Kidney epithelial cell (primary cell): ENCODE measurements at places on chromosomes 11 and 22. TPM values are rescaled to one million over a fixed set of nuclear protein-coding genes. Genes with fewer than 3 reads are reported as not detected.
A peak's percentile ranks its signal among the peaks of the same experiment; 100 is the strongest.

The MYH9 gene
- 1,580 and 1,647 TPM in 2 replicates for total RNA-seq

The IL17REL gene
- total RNA-seq: not detected in 2 replicates

The PARVB gene
- total RNA-seq: 94.6 and 94.9 TPM in 2 replicates

The KIRREL3 gene
- total RNA-seq: 1.3 and 1.4 TPM in 2 replicates

The OSBP2 gene
- total RNA-seq: 5.0 and 6.2 TPM in 2 replicates

GRCh38 chr22:31556627-31557203 is 60.4 kb downstream of the SFI1 start:
- no peak for DNase-seq

DNA sequence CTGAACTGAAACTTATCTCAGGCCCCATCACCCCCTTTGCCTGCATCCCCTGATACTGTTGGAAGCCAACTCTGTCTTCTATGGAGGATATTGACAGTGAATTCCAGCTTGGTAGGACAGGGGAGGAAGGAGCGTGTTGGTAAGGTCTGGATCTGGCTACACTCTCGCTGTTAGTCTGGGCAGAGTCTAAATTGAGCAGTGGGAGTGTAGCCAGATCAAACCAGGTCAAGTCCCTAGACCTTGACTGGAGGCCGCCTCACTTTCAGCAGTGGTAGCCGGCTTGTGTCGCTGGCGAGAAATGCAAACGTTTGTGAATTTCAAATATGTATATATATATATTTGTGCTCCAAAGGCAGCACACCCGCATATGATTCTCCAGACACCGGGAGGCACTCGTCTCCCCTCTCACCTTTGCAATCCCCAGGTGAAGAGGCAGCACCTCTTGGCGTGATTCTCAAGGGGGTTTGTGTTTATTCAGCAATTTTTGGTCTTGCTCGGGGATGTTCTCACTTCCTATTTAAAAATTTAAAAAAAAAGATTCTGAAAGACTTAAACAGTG is 26.7 kb downstream of the DHCR7 start:
- no peak for DNase-seq

- no peak for DNase-seq
Observed at GRCh38 chr11:116331381-116331780, 441.4 kb downstream of the BUD13 start.

- no peak for DNase-seq
Observed at GRCh38 chr22:27632451-27633295, 168.9 kb downstream of the MN1 start.

GRCh38 chr11:990101-990500 is 46.4 kb downstream of the MUC6 start:
- DNase-seq: no peak

DNA sequence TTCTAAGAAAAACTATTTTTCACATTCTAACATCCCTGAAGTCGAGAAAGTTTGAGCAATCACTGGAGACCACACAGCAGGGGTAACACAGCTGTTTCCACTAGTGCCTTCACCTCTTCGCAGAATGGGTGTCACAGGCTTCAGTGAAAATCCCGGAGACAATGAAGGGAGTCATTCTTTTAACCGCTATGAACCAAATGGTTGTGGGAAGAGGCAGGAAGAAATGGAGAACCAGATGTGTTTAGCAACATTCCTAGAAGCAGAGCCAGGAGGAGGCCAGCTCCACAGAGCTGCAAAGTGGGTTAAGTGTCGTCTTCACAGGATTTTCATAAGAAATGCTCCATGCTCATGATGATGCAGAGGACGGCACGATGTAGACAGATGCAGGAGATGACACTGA is 221.1 kb downstream of the LARGE1 start:
- DNase-seq: no peak

DNA sequence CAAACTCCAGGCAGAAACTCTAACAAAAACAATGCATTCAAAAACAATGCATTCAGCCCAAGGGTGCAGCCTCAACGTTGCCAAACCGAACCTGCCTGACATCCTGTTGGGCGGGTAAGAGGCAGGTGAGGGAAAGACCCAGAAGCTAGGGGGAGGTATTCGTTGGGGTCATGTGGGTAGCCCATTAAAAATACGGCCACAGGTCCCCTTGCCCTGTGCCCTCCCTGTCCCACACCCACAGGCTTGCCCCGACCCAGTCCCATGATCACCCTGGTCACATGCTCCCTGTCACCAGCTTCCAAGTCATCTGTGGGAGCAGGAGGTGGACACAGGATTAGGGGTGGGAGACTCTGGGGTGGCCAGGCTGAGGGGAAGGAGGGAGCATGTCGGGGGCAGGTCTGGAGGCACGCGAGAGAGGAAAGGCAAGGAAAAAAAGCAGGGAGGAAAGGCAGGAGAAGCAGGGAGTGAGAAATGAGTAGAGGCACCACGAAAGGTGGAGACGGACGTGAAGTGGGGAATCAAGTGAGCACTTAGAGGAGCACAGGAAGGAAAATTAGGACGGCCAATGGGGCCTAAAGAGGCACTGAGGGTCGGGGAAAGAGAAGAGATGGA is 683 bp downstream of the PLA2G6 start:
- DNase-seq: no peak

DNA sequence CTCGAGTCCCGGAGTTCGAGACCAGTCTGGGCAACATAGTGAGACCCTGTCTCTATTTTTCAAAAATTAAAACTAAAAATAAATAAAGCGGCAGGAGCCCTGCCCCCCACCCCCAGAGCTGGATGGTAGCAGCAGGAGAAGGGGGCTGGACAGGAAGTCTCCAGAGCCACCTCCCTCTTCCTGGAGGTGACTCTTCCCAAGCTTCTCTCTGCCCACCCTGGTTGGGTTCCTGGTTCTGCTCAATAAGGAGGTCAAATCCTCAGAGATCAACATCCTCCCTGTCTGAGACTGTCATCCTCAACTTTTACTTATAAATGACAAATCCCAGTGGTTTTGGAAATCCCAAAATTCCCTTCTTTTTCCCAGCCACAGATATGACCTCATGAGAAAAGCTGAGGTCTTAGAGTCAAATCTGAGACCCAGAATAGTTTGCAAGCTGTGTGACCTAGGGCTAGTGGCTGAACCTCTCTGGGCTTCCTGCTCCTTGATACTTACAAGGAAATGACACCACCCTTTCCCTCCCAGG is 987 bp downstream of the C1QTNF6 start:
- DNase-seq: no peak

- no peak for DNase-seq
Observed at GRCh38 chr11:29051935-29052334, 943.7 kb downstream of the METTL15 start.

DNA sequence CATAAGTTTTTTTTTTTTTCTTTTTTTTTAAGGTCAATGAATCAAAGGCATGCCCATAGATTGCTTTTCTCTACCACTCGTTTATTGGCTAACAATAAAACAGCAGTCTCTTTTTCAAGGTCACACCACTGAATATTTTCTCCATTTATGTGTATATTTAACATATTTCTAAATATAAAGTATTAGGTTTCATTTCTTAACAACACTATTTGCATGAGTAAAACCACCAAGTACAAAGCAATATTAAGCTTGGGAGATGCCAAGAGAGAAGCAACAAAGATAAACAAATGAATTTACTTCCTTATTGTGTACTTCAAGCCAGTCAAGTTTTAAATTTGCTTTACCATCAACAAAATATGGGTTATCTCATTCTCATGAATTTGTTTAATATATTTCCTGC is 708.9 kb upstream of the CCDC179 start:
- no peak for DNase-seq

DNA sequence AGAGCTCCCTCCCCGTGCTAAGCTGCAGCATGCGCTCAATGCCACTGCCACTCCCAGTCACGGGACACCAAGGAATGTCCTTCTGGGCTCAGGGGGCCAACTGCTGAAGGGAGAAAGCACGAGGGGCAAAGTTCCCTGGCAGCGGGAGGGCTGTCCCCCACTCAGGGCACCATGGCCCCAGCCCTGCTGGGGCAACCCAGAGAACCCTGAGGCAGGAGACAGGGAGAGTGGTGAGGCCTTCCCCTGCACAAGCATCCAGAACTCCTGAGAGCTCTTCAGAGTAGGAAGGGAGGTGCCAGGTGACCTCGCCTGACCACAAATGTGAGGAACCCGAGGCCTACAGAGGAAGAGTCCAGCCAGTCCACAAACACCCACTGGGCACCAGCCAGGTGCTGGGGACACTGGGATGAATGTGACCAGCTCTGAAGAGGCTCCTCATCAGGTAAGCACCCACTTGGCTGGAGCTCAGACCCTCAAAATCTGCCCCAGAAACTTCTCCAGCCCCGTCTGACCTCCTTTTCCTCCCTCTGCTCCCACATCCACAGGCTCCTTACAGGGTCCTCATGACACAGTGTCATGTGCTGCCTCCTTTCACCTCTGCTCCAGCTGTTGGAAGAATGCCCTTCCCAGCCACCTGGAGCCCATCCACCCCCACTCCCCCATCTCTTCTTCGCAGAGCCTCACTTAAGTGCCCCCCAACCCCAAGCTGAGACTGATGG is 15.6 kb downstream of the GDPD5 start:
- DNase-seq: no peak

DNA sequence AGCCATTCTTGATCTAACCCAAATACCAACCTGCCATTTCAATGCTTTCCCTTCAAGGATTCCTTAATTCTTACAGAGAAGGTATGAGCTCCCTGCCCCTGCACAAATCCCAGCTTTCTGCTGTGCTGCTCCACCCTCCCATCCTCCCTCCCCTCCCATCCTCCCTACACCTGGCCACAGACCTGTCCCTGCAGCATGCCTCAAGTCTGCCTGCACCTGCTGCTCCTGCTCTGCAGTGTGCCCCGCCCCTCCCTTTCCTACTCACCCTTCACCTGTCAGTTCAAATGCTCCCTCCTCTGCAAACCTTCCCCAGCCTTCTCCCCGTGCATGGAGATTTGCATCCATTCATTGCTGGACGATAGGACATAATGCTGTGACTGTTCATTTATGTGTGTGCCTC is 139.9 kb upstream of the NARS2 start:
- DNase-seq: no peak

DNA sequence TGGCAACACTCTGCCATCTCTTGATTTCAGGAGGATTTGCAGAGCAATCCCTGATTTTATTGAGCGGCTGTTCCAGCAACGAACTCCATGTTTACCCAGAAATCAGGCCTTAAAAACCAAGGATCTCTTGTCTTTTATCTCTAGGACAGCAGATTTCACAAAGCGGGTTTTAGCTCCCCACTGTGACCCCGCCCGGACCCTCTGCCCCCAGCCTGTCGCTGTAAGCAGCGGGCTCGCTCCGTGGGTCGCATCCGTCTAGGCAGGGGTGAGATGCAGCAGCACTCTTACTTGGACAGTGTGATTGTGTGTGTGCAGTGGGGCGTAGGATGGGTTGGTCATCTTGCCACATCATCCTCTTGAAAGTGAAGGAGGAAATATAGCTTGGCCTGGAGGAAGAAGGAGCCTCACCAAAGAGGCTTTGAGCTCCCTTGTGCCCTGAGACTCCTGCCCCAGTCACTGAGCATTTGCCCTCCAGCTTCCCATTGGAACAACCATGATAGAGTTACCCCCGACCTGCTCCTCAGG is 189.2 kb upstream of the TBCEL start:
- peak; percentile 34 for DNase-seq

DNA sequence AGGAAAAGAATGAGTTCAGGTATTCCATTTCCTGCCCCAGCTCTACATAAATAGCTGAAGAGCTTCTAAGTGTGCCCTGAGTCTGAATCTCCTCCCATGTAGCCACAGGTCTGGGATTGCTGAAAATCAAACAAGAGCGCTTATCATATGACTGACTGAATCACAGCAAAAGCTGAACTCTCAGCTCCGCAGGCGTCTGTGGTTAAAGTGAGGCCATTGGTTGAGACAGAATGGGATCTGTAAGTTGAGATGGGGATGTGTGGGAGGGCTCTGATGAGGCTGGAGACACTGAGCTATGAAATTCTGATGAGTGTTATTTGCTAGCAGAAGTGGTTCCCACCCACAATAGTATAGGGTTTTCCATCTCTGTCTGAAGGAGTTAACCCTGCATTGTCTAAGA is 637.0 kb downstream of the OPCML start:
- peak; percentile 76 for DNase-seq

GRCh38 chr11:827146-827896 is 398 bp upstream of the CRACR2B start:
- DNase-seq: no peak

DNA sequence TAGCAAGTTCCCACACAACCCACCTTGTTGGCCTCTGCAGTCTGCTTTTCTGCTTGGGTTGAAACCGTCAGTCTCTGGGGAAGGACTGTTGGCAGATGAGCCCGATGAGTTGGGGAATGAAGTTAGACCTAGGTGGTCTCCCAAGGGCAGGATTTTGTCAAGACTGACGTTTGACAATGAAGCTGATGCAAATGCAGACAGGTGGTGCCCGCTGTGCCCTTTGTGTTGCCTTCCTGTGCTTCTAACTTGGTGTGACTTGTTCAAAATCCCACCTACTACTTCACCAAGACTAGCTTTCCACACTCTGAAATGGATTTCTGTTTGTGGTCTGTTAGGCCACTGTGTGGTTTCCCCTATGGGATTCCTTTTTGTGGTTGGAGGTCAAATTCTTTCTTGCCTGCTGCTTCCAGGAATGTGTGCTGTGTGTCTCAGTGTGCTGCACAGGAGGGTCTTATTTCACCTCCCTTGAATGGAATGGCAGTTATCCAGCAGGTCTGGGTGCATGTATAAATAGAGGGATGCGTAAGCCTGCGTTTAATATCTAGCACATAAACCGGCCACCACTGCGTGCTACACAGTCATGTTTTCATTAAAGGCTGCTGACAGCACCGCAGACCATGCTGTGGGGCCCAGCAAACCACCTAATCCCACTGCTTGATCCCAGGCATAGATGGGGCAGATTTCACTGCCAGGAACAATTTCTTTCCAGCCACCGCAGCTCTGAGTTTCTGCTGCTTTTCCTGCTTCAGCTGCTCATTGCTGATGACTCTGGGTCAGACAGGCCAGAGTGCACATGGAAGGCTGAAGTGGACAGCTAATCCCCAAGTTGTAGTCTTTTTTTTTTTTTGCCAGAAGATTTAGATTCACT is 44.8 kb downstream of the ADAMTS8 start:
- DNase-seq: peak; percentile 99

DNA sequence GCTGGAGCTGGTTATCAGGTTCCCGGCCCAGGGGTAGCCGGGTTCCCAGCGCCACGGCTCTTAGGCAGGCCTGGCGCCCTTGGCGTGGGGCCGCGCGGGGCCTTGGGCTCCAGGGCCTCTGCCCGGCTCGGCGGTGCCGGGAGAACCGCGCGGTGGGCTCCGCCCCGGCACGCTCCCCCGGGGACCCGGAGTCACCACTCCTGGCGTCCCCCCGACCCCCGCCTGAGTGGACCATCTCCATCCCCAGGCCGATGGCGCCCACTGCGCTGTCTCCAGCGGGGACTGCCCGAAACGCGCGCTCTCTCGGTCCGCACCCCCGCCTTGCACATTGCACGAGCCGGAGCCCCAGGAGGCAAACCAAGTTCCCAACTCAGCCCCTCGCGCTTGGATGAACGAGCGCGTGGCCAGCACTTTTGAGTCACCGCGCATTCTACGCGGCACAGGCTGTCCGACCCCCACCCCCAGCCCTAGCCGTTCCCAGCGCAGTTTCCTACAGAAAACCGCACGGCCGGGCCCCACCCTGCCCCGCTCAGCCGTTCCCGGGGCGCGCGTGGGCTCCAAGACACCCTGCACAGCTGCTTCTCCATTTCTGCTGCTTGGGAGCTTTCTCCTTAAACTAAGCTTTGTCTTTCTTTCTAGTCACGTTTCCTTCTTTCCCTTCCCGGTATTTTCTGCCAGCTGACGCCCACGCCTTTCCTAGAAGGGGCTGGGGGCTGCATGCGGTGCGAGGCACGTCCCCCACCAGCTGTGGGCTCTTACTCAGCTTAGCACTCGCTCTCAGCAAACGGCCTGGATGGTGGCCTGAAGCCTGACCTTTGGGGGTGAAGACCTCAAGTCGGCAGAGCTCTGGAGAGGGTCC is 650 bp upstream of the CHID1 start:
- no peak for DNase-seq

GRCh38 chr11:66262696-66263095 is 5.7 kb upstream of the RAB1B start:
- no peak for DNase-seq
